ENCODE measurements at places on chromosomes 2 and 18. TPM values are rescaled to one million over a fixed set of nuclear protein-coding genes. Genes with fewer than 3 reads are reported as not detected.
A peak's percentile ranks its signal among the peaks of the same experiment; 100 is the strongest.

- no peak overlapping the region for H3K27ac ChIP-seq
- DNase-seq, result peak; percentile 53
- H3K4me3 ChIP-seq, result no peak overlapping the region
- H3K4me1 ChIP-seq, result no peaks in the 10 kb centered on the region
These were observed 418.2 kb upstream of the HS6ST1 start for GRCh38 chr2:128736689-128737545.

The FRZB gene
- total RNA-seq, result not detected

The MPP4 gene
- not detected for total RNA-seq

DNA sequence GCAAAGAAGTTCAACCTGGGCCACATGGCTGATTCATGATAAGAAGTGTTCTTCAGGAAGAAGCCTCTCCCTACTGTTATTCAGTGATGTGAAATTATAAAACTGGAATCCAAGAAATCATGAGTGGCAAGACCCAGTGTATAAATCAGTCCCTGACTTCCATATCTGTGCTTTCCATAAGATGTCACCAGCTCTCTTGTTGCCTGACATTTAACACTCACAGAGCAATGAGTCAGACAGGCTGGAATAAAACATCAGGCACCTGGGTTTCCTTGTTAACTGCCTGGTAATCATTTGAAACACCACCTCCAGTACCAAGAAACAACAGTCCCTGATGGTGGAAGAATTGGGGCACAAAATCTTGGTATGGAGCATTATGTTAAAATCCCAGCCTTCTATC lies 76.1 kb downstream of the SCG2 start:
- no peak overlapping the region for H3K4me3 ChIP-seq
- no peaks in the 10 kb centered on the region for H3K4me1 ChIP-seq
- DNase-seq, result no peak
- no peak overlapping the region for H3K27ac ChIP-seq
- H3K27me3 ChIP-seq, result no peaks in the 10 kb centered on the region
- H3K36me3 ChIP-seq, result no peaks in the 10 kb centered on the region

GRCh38 chr2:46003903-46004473 lies 293.2 kb upstream of the EPAS1 start:
- DNase-seq, result no peak
- no peaks in the 10 kb centered on the region for H3K27me3 ChIP-seq
- no peak overlapping the region for H3K27ac ChIP-seq
- no peaks in the 10 kb centered on the region for H3K4me1 ChIP-seq
- no peak overlapping the region for H3K4me3 ChIP-seq

GRCh38 chr2:99278793-99279291 lies 22.2 kb downstream of the LYG1 start:
- H3K4me1 ChIP-seq, result no peaks in the 10 kb centered on the region
- H3K27me3 ChIP-seq, result no peaks in the 10 kb centered on the region
- H3K4me3 ChIP-seq, result no peak overlapping the region
- H3K27ac ChIP-seq, result no peak overlapping the region

- no peaks in the 10 kb centered on the region for H3K36me3 ChIP-seq
- no peaks in the 10 kb centered on the region for H3K27me3 ChIP-seq
- no peak for DNase-seq
- H3K4me3 ChIP-seq, result no peak overlapping the region
These were observed 111.3 kb upstream of the TLK1 start for GRCh38 chr2:171271971-171272436.

- H3K27ac ChIP-seq, result no peak overlapping the region
- H3K27me3 ChIP-seq, result no peaks in the 10 kb centered on the region
- H3K36me3 ChIP-seq, result no peaks in the 10 kb centered on the region
- H3K4me1 ChIP-seq, result no peaks in the 10 kb centered on the region
These were observed 98.6 kb downstream of the SLC4A10 start for GRCh38 chr2:161722547-161723503.

The PID1 gene
- total RNA-seq, result 5.3 TPM
